ENCODE measurements at places on chromosomes 4 and X.
A peak's percentile ranks its signal among the peaks of the same experiment; 100 is the strongest.

DNA sequence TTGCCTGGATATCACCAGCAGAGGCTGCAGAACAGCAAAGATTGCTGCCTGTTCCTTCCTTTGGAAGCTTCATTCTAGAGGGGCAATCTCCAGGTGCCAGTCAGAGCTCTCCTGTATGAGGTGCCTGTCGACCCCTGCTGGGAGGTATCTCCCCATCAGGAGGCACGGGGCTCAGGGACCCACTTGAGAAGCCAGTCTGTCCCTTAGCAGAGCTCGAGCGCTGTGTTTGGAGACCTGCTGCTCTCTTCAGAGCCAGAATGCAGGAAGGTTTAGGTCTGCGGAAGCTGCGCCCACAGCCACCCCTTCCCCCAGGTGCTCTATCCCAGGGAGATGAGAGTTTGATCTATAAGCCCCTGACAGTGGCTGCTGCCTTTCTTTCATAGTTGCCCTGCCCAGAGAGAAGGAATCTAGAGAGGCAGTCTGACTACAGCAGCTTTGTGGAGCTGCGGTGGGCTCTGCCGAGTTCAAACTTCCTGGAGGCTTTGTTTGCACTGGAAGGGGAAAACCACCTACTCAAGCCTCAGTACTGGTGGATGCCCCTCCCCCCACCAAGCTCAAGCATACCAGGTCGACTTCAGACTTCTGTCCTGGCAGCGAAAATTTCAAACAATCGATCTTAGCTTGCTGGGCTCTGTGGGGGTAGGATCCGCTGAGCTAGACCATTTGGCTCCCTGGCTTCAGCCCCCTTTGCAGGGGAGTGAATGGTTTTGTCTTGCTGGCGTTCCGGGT lies 57.9 kb downstream of the DKK2 start:
- DNase-seq: no peak

GRCh38 chr4:137676357-137676998 lies 144.2 kb upstream of the PCDH18 start:
- no peak for DNase-seq

DNA sequence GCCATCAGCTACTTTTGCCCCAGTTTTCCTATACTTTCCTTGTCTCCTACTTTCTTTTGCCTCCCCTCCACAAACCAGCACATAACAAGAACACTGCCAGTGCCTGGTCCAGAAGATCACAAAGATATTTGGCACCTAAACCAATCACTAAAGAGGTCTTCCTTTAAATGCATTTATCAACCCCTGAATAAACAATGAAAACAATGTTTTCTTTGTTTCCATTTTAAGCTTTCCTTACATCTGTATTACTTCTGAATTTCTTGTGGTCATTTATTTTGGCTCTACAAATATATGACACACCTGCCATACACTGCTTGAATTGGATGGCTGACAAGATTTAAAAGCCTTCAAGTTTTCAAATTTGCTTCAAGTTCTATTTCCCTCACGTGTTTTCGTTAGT lies 43.9 kb downstream of the MBNL3 start:
- DNase-seq: no peak

GRCh38 chr4:123110685-123111084 lies 188.3 kb upstream of the NUDT6 start:
- no peak for DNase-seq

DNA sequence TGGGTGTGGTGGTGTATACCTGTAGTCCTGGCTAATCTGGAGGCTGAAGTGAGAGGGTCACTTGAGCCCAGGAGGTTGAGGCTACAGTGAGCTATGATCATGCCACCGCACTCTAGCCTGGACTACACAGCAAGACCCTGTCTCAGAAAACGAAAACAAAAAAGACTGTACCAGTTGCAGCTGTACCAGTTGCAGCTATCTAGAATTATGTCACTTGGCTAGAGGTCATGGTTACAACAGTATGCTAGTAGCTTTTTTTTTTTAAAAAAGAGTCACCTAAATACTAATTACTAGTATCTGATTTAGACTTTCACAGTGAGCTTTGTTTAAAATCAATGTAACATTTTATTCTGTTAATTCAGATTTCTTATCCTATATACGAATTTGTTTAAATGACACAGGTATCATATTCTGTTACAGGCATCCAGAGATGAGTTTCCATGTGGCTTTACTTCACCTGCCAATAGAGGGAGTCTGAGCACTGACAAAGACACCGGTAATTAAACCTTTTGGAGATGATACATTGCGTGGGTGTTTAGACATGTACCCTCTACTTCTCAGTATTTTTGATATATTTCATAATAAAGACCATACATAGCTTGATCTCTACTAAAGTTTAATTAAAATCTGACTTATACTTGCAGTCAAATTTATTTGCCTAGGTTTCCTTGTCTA lies 100.2 kb upstream of the IL13RA1 start:
- DNase-seq: no peak

DNA sequence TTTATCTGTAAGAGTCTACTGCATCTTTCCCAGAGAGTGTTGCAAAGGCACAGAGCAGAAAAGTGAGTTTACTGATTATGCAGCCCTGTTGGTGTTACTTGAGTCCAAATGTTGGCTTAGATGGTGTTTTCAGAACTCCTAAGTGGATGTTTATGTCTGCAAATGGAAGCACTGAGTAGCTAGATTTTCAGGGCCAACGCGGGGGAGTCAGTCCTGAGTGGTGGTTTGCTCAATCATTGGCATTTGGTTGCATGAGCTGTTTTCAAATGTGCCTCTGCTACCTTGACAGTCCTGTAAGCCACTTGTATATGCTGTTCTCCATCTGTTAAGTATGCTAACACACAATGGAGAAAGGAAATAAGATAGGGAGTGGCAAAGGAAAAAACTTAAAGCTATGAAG lies 45.4 kb downstream of the MAMLD1 start:
- no peak for DNase-seq

DNA sequence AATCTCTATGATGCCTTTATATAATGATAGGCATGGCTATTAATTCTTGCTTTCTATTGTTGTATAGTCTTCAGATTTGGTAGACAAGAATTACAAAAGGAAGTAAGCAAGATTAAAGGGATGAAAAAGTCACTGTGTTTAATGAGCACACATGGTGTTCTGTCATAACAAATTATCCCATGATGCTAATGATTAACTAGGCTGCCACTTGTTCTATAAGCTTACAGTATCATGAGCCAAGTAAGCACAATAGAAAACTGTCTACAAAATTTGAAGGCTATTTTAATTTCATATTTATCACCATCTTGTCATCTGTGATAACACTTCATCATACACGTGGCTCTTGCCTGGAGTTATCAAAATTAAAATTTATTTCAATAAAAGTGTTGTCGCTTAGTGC lies 466.7 kb downstream of the GASK1B start:
- no peak for DNase-seq

DNA sequence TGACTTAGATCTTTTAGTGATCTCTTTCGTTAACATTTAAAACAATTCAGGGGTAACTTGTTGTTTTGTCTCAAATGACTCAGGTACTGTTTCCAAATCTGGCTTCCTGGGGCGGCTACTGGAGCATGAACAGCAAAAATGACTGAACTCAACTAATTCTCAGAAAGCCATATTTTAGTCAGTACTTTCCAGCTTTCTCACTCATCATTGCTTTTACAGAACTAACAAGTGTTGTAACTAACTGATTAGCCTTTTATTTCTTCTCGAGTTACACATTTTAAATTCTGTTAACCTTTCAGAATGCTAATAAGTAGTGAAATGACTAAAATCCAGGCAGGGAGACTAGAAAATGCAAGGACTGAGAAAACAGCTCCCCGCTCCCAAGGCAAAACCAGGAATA lies 55.3 kb downstream of the JADE3 start:
- DNase-seq: no peak

- DNase-seq: no peak
Measured at GRCh38 chrX:44997888-44998287, 124.9 kb downstream of the KDM6A start.

DNA sequence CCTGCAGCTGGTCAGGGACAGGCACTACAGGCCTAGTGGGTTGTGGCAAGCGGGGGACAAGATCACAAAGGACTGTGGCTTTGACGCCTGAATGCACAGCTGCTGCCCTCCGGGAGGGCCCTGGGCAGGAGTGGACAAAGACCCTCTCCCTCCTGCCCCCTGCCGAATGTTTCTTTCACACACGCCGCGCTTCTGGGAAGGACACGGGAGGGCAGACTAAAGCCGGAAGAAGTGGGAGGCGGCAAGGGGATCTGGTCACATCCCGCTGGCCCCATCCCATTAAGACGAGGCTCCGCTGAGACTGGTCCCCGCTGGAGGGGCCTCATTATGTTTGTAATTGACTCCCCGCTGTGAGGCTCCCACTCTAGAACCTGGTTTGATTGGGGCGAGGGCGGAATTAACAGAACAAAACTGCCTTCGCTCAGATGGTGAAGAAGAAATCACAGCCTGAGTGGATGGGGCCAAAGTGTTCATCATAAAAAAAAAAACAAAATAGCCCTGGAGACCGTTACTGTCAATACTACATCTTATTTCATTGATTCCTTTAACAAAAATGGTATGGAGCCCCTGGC lies 37.8 kb upstream of the PSAPL1 start:
- DNase-seq: no peak

DNA sequence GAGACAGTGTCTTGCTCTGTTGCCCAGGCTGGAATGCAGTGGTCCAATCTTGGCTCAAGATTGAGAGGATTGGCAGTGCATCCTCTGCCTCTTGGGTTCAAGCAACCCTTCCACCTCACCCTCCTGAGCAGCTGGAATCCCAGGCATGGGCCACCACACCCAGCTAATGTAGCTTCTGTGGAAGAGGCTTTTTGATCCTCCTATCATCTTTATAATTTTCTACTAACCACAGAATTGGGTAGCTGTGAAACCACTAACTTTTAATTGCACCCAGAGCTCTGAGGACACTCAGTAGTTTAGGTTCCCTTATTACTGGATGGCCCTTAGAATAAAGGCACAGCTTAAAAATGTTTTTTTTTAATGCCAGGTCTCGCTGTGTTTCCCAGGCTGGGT lies 8.9 kb upstream of the AGA start:
- no peak for DNase-seq

DNA sequence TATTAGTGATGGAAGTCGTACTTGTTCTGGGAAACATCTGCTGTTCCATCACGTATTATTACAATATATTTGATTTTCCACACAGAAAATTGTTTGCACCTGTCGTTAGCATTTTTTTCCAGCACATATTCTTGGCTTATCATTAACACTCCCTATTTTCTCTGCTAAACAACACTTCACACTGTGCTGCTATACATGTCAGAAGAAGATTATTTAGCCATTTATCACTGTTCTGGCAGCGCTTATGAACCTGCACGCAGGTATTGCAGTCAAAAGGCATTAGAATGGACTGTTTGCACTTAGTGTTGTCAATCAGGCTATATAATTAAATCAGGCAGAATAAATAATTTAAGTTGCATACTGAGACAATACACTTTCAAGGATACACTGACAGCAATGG lies 218.6 kb downstream of the CHM start:
- DNase-seq: no peak

- DNase-seq: no peak
Measured at GRCh38 chr4:86401826-86402225, 42.0 kb upstream of the MAPK10 start.

GRCh38 chr4:168761066-168761465 lies 249.0 kb downstream of the CBR4 start:
- no peak for DNase-seq

DNA sequence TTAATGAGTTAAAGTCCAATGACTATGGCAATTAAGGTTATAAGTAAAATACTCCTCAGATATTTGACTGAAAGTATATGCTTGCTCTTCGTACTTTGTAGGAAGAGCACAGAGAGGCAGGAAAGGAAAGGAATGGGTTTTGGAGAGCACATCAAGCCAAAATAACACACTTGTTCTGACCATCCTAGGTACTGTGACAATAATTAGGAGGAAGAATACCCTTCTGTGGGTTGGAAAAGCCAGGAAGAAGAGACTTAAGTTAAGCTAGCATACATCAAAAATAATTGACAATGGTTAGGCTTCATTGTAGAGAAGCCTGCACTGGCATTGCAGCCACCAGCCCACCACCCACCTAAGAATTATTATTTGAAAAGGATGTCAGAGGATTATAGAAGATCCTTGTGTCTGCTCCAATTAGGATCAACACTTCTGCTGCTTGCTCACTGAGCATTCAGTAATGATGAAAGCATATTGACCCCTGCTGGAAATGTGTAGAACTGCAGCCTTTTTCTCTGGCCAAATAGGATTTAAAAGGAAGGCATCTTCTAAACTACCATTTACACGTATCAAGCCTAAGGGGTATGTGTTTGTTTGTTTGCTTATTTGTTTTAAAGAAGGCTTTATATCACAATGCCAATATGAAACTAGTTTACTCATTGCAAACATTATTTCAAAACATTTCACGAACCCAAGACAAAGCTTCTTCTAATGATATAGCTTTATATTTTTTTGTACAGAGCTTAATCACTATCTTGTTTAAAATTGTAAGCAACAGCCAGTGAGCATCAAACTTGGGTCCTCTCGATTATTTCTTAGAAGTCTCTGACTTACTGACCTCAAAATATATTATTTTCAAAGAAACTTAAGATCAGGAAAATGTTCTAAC lies 286.2 kb upstream of the TET2 start:
- DNase-seq: peak; percentile 59

GRCh38 chr4:39279416-39279815 lies 86.7 kb downstream of the RFC1 start:
- DNase-seq: no peak

GRCh38 chrX:113644426-113644825 lies 803.8 kb upstream of the AMOT start:
- DNase-seq: no peak

GRCh38 chrX:137792214-137792613 lies 226.3 kb downstream of the ZIC3 start:
- no peak for DNase-seq

DNA sequence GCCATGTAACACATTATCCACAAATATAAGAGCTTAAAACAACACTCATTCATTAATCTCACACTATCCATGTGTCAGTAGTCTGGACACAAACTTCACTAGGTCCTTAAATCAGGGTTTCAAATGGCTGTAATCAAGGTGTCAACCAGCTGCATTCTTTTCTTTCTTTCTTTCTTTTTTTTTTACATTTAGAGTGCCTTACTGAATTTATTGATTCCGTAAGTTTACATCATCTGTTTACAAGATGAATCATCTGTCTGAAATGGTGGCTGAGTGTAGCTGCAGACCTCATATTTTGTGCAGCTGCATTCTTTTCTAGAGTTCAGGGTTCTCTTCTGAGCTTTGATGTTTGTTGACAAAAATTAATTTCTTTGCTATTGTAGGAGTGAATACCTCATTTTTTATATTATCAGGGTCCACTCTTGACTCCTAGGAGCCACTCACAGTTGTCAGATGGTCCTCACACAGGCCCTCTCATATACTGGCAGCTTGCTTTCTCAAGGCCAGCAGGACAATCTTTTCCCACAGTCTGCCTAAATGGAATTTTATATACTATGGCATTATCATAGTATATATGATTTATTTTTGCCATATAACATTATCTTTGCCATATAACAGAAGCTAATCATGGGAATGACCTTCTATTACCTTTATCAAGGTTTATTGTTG lies 37.8 kb downstream of the SPOCK3 start:
- no peak for DNase-seq

DNA sequence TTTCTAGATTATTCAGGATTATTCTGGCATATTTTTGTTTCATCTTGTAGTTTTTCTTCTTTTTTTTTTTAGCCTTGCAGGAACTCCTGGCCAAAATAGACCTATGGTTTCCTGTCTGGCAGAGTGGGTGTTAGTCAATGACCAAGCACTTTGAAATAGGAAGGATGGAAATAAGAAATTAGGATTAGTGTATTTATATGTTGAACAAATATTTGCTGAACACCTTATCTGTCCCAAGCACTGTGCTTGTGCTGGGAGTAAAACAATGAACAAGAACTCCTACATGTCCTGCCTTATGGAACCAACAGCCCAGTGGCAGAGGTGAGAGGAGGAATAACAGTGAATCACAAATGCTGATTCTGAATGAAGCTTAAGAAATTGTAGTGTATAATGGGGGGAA lies 4.5 kb downstream of the MMRN1 start:
- no peak for DNase-seq

Data from brain microvascular endothelial cell (primary cell).